ENCODE measurements at places on chromosomes 6 and 20.

- ATAC-seq: peak; percentile 31
Observed at GRCh38 chr6:22042706-22043105, 254.1 kb downstream of the PRL start.

GRCh38 chr6:88493717-88494116 is 327.6 kb upstream of the CNR1 start:
- no peak for ATAC-seq

DNA sequence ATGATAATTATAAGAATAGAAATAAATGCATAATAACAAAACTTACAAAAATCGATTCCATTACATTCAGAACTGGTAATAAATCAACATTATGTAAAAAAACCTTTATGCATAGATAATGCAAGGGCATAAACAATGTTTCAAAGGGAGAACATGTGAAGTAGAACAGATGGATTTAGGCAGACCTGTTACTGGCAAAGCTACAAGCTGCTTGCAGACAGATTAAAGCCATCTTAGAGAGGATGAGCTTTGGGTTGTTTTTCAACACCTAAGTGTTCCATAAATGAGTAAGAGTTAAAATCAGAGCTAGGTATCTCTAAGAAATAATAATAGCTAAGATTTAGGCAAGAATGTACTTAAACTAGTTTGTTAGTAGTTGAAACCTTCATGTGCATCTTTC is 37.2 kb downstream of the SNAP25 start:
- ATAC-seq: no peak

- ATAC-seq: no peak
Observed at GRCh38 chr6:33578164-33578563, 1.9 kb downstream of the BAK1 start.

DNA sequence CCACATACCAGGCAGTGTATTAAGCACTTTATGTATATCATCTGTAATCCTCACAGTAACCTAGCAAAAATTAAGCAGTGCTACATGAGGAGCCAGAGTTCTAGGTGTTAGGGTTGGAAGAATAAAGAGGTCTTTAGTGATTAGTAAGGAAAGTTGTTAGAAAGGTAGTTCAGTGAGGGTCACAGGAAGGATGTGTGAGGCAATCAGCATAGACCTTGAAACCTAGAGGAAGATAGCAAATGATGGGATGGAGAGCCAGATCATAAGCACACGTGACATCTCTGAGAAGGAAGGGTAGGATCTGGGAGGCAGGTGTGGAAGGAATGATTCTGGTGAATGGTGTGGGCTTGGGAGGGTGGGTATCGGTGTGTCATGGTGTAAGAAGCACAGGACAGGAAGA is 2.2 kb downstream of the KAT14 start:
- no peak for ATAC-seq

- ATAC-seq: no peak
Observed at GRCh38 chr20:10180651-10181235, 37.9 kb upstream of the SNAP25 start.

- peak; percentile 75 for ATAC-seq
Observed at GRCh38 chr6:36914227-36914794, 28.6 kb downstream of the C6orf89 start.

GRCh38 chr6:107668743-107669474 is 155.2 kb downstream of the SCML4 start:
- ATAC-seq: no peak
